ENCODE measurements at places on chromosomes 6 and 20. TPM values are rescaled to one million over a fixed set of nuclear protein-coding genes. Genes with fewer than 3 reads are reported as not detected.

CEP85L gene
- total RNA-seq = 3.3 TPM

GRCh38 chr6:139355777-139356445 is 18.5 kb downstream of the CITED2 start:
- no peak for DNase-seq

LY6G5C gene
- not detected for total RNA-seq

DNA sequence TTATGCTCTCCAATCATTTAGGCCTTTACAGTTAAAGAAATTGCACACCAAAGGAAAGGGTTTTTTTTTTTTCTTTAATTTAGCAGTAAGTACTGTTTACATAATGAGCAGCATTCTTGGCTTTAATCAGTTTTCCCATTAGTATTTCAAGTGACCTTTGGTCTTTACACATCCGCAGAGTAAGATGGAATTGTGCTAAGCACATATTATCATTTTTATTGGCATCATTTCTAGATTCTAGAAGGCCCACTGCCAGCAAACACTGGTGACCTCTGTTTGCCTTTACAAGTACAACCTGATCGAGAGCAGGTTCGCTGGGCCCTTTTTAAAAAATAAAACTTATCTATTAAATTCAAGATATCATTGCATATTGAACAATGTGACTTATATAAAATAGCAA is 104.3 kb downstream of the ADGRG6 start:
- DNase-seq = no peak

GRCh38 chr20:58294497-58295455 is 14.7 kb upstream of the RAB22A start:
- no peak for DNase-seq

DNA sequence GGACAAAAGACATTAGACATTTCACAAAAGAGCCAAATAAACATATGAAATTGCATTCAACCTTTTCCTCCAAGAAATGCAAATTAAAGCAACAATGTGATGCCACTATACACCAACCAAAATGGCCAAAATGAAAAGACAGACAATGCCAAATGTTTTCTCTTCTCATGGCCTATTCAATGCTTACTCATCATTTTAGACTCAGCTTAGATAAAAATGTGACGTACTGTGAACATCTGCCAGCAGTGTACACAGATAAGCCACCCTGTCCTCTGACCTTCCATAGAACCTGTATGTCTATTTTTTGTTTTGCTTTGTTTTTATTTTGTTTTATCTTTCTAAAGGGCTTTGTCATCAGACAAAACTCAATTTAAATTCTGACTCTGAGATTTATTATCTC is 385.2 kb downstream of the FRK start:
- DNase-seq = no peak

- no peak for DNase-seq
Observed at GRCh38 chr6:117505311-117505710, 22.8 kb downstream of the DCBLD1 start.

GRCh38 chr20:47789764-47790579 is 4.7 kb upstream of the SULF2 start:
- no peak for DNase-seq

GRCh38 chr6:166922937-166923336 is 33.4 kb downstream of the RNASET2 start:
- DNase-seq = no peak

DNA sequence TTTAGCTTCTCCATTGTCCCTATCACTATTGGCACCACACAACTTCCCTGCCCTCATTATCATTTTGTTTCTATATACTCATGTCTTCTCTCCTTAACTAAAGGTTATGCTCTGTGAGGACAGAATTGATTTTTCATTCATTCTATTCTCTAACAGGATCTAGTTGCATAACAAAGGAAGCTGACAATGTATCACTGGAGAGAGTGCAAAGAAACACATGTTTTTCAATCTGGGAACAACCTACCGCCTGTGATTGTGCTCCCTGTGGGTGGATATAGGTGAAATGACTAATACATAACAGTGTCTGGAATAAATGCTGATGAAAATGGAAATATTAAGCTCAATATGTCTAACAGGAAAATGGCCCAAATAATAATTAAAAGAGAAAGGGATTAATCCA is 56.6 kb downstream of the COL12A1 start:
- DNase-seq = no peak

- DNase-seq = no peak
Observed at GRCh38 chr20:47272893-47273590, 83.5 kb downstream of the ZMYND8 start.

DNA sequence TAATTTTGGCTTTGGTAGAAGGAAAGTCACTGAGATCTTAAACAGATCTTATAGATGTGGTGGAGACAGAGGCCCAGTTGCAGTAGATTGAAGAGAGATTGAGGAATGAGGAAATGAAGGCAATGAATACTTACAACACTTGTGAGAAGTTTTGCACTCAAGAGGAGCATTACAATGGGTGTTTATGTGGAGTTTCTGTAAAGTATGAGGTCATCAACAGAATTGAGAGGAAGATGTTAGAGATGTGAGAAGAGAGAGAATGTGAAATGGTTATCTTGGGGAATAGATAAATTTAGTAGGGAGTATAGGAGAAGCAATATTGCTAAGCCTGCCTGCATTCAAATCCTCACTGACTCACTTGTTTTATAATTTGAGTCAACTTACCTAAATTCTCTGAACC is 83.4 kb downstream of the GFRAL start:
- DNase-seq = no peak

GRCh38 chr6:158087224-158087867 is 80.7 kb downstream of the SERAC1 start:
- no peak for DNase-seq

- no peak for DNase-seq
Observed at GRCh38 chr6:45901767-45902650, 113.7 kb downstream of the CLIC5 start.

CST11 gene
- total RNA-seq = not detected

ORC3 gene
- total RNA-seq = 20.9 TPM

Data from kidney epithelial cell (primary cell).